ENCODE measurements at places on chromosomes 3 and 15.

DNA sequence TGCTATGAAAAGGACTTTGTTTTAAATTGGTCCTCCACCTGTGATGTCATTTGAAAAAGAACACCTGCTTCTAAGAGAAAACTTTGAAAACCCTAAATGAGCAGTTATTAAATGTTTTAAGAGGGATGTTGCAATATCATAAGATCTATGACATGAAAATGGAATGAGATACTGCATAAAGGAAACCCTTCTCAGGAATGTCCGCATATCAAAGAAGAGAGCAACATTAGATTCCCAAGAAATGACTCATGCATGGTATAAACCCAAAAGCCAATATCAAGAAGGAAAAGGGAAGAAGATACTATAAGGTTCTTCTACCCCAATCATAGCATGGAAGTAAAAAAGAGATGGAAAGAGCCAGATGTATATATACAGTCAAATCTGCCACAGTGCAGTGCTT, 627.5 kb upstream of the LMCD1 start:
- DNase-seq: no peak

GRCh38 chr3:15097891-15098290, 1.1 kb downstream of the RBSN start:
- DNase-seq: no peak

GRCh38 chr3:71488882-71489281, 94.6 kb downstream of the FOXP1 start:
- DNase-seq: no peak

DNA sequence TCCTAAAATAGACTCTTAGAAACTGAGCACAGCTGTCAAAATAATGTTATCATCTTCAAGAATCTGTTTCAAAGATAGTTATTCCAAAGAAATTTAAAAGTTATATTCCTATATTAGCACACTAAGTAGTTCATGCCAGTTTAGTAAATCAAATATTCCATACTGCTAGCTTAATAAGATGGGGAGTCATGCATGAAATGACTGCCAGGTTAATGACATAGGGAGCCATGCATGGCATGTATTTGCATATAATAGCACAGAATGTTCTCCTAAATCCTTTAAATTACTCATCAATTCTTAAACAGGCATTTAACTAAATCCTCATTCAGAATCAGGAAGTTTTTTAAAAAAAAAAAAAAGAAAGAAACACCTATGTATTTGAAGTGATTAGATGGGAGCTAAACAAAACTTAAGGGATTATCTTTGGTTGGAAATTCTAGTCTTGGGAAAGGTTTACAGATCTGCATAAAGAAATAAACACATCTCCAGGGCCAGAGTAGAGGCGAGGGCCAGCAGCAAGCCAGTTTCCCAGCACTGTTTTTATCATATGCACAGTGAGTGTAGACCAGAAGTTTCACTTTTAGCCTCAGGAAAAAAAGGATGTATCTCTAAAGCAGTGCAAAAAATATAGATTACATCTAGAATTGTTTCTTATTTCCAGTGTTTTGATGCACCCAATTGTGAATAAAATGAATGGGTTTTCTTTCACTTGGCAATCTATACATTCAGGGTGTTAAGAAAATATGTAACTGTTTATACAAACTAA, 366.4 kb upstream of the AGTR1 start:
- no peak for DNase-seq

DNA sequence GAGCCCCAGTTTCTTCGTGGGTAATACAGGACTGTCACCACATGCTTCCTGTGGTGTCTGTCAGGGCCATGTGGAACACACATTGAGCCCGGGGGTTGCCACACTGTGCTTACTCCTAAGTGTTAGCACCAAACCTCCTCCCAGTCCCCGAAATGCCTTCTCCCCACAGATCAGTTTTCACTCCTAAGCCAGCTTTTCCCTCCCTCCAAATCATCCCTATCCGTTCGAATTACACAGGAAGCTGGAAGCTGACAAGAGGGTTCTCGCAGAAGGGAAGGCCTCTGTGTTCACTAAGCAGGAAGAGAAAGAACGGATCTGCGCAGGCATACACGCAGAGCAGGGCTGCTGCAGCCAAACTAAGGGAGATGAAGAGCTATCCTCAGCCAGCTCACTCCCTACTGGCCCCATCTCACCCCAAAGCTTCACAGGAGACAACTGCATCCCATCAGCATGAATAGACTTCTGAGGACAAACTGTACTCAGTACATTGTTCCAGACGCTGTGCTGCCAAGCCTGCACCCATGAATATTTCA, 32.3 kb downstream of the XXYLT1 start:
- DNase-seq: no peak

GRCh38 chr3:151943539-151943938, 70.1 kb downstream of the SUCNR1 start:
- DNase-seq: no peak

- no peak for DNase-seq
Measured at GRCh38 chr3:35184775-35185174, 454.6 kb upstream of the ARPP21 start.

DNA sequence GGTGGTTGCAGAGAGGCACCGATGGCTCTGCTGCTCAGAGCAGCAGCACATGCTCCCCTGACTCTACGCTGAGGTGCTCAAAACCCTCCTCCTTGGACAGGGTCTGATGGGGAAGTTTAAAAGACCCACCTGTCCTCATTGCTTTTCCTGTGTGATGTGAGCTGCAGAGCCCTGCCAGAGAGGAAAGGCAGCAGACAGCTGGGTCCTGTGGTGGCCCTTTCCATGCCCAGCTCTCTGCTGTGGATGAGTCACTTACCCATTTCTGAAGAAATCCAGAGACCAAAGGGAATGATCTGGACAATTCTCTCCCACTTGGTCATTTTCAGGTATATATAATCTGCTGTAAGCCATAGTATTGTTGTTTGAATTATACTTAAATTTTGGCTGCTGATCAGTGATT, 121.7 kb downstream of the CHDH start:
- no peak for DNase-seq

GRCh38 chr3:101847328-101847727, 2.0 kb upstream of the NFKBIZ start:
- no peak for DNase-seq

DNA sequence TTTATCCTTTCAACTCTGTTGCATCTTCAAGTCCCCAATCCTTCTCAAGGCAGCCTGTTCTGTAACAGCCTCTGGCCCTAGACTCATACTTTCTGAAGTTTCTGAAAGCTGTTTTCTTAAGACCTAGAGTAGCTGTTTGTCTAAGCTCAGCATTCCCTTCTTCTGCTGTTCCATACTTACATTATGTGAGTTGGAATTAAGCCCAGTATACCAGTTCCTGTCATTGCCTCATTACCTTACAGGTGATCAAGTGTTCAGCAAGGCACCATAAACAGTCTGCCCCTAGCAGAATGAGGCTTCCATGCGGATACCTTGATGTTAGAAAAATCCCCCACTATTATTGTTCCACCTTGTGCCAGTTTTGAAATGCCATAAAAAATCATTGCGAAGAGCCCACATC, 180.6 kb downstream of the PLCL2 start:
- DNase-seq: no peak

GRCh38 chr15:97654481-97655076, 305.9 kb upstream of the ARRDC4 start:
- DNase-seq: no peak

- DNase-seq: no peak
Measured at GRCh38 chr15:71792521-71792920, 17.8 kb upstream of the NR2E3 start.

DNA sequence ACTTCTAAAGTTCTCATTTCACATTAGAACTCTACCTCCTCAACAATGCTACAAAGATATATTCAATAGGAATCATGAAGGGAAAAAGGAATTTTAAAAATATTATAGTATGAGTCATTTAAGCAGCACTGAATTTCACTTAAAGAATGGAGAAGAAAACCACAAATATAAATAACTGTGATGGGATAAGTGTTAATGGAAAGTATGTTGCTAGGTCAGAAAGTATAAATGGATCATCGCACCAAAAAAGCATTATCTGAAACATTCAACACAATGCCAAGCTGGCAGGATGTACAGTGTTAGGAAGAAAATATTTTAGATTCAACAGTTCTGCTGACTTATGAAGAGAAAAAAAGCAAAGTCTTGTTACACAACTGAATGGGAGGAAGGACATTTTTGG, 101.4 kb downstream of the TFG start:
- DNase-seq: no peak
